ENCODE measurements at places on chromosomes 6 and 20.
A peak's percentile ranks its signal among the peaks of the same experiment; 100 is the strongest.

GRCh38 chr20:36956016-36956415 lies 4.5 kb upstream of the SAMHD1 start:
- peaks cover 6% of the 10 kb centered on the region for H3K4me1 ChIP-seq
- no peak overlapping the region for H3K27ac ChIP-seq
- H3K4me3 ChIP-seq, result no peak overlapping the region
- no peaks in the 10 kb centered on the region for H3K36me3 ChIP-seq

- peaks cover 1% of the 10 kb centered on the region for H3K27me3 ChIP-seq
- H3K4me3 ChIP-seq, result no peak overlapping the region
- H3K36me3 ChIP-seq, result no peaks in the 10 kb centered on the region
- H3K4me1 ChIP-seq, result peaks cover 3% of the 10 kb centered on the region
Observed at GRCh38 chr6:27553123-27553904, 80.4 kb upstream of the ZNF184 start.

DNA sequence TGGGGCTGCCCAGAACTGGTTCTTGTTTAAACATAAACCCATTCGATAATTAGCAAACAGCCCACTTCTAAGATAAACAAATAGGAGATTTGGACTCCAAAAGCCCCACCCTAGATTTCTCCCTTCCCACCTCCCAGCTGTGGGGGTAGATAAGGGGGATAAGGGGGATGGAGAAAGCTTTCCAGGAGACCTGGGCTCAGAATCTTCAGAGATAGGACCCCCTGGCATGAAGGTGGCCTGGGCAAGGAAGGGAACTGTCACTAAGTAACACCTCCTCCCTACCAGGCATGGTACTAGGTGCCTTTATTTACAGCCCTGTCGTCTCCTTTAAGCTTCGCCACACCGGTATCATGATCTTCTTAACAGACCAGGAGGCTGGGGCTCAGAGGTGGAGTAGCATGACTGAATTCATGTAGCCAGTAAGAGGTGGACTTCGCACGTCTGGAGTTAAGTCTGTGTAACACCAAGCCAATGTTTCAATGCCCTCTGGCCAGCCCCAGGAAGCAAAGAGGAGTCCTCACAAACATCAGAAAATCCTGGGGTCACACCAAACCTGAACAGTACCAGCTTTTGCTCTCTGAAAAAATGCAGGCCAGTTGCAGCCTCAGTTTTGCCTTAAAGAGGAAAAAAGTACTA lies 4.6 kb downstream of the SDC4 start:
- no peaks in the 10 kb centered on the region for H3K36me3 ChIP-seq
- DNase-seq, result no peak
- H3K27ac ChIP-seq, result no peak overlapping the region

DNA sequence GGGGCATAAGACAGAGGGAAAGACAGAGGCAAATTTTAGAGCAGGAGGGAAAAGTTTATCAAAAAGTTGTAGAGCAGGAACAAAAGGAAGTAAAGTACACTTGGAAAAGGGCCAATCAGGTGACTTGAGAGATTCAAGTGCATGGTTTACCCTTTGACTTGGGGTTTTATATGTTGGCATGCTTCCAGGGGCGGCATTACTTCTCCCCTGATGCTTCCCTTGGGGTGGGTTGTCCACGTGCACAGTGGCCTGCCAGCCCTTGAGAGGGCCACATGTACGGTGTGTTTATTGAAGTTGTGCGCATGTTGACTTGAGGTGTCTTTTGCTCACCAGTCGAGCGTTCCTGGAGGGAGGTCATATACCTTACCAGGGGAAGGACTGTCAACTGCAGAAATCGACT lies 259.5 kb upstream of the JARID2 start:
- no peak overlapping the region for H3K27ac ChIP-seq
- no peak for DNase-seq
- peaks cover 5% of the 10 kb centered on the region for H3K27me3 ChIP-seq
- H3K4me3 ChIP-seq, result no peak overlapping the region

DNA sequence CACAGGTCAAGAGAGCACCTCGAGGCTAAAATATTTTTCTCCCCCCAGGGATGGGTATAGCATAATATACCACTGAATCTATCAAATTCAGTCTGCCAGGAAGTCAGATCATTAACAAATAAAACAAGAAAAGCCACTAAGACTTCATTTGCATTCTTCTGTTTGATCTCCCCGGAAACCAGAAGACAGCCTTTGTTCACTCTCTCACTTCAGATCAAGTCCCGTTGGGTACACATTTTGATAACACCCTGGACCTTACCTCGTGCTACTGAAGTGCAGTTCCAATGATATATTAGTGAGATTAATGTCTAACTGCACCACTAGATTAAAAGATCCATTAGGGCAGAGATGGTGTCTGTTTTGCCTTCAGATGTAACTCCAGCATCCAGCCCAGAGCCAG lies 157.7 kb upstream of the B3GAT2 start:
- H3K27ac ChIP-seq, result no peak overlapping the region
- no peak for DNase-seq
- no peaks in the 10 kb centered on the region for H3K4me1 ChIP-seq
- no peaks in the 10 kb centered on the region for H3K36me3 ChIP-seq

DNA sequence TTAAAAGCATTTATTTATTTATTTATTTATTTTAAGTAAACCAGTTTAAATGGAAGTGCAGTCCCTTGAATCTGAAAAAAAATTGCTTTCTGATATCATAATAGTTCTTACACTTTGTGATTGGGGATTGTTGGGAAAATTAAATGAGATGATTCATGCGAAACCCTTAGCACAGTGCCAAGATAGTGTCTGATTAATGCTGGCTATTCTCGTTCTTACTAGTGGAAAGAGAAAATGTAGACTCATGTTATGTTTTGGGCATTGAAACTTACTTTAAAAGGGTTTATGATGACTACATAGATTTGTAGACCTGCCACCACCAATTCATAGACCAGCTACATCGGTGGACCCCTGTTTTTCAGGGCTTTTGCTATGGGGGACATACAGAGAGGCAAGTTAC lies 229.2 kb upstream of the ZFP64 start:
- H3K36me3 ChIP-seq, result no peaks in the 10 kb centered on the region
- H3K27ac ChIP-seq, result no peak overlapping the region
- H3K4me3 ChIP-seq, result no peak overlapping the region
- no peaks in the 10 kb centered on the region for H3K27me3 ChIP-seq

GRCh38 chr6:149265945-149266344 lies 51.6 kb upstream of the TAB2 start:
- peaks cover 29% of the 10 kb centered on the region for H3K4me1 ChIP-seq
- no peaks in the 10 kb centered on the region for H3K27me3 ChIP-seq
- H3K4me3 ChIP-seq, result no peak overlapping the region
- DNase-seq, result peak; percentile 18

- H3K4me3 ChIP-seq, result no peak overlapping the region
- no peaks in the 10 kb centered on the region for H3K4me1 ChIP-seq
Observed at GRCh38 chr6:160137989-160138835, 16.6 kb downstream of the SLC22A1 start.

DNA sequence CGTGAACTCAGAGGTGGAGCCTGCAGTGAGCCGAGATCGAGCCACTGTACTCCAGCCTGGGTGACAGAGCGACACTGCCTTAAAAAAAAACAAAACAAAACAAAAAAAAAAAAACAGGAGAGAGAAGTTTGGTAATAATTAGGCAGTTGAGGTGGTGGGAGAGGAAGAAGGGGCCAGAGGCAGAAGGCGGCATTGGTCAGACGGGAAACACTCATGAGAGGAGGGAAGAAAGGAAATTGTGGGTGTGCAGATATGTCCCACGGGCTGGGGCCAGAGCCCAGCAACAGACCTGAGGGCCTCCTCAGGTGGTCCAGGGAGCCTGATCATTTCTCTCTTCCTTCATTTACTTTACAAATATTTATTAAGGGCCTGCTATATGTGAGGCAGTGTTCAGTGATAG lies 20.0 kb downstream of the SULF2 start:
- DNase-seq, result no peak
- no peaks in the 10 kb centered on the region for H3K4me1 ChIP-seq
- no peaks in the 10 kb centered on the region for H3K36me3 ChIP-seq
- H3K27me3 ChIP-seq, result no peaks in the 10 kb centered on the region
- H3K4me3 ChIP-seq, result no peak overlapping the region

DNA sequence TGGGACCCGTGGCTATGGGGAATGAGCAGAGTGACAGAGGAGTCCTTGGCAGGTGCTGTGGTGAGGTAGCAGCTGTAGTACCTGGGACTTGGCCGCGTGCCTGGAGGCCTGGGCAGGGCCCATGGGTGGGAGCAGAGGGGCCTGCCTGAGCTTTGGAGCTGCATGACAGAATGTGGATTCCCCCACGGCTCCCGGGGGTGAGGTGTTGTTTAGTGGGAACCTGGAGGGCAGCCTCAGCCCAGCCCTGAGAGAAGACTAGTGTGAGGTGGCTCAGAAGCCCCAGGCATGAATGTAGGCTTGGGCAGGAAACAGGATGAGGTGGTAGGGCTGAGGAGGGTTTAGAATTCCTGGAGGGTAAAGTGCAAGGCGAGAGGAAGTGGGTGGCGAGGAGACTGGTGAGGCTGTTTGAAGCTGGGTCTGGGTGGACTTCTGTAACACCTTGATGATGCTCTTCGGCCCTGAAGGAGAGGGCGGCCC lies 86.5 kb upstream of the SCP2D1 start:
- no peaks in the 10 kb centered on the region for H3K27me3 ChIP-seq
- no peaks in the 10 kb centered on the region for H3K36me3 ChIP-seq
- no peak for DNase-seq
- H3K4me1 ChIP-seq, result peaks cover 33% of the 10 kb centered on the region
- no peak overlapping the region for H3K4me3 ChIP-seq
- H3K27ac ChIP-seq, result no peak overlapping the region
